Hindlimb muscle (tissue), 1 donor: ENCODE measurements at places on chromosomes 5 and 9. TPM values are rescaled to one million over a fixed set of nuclear protein-coding genes. Genes with fewer than 3 reads are reported as not detected.

The RELL2 gene
- 0.12 TPM for polyA plus RNA-seq

The ANKDD1B gene
- 0.75 TPM for polyA plus RNA-seq

- DNase-seq = no peak
Measured at GRCh38 chr5:17087035-17087434, 130.4 kb upstream of the BASP1 start.

GRCh38 chr5:142375944-142376411, 51.2 kb upstream of the SPRY4 start:
- DNase-seq = no peak

DNA sequence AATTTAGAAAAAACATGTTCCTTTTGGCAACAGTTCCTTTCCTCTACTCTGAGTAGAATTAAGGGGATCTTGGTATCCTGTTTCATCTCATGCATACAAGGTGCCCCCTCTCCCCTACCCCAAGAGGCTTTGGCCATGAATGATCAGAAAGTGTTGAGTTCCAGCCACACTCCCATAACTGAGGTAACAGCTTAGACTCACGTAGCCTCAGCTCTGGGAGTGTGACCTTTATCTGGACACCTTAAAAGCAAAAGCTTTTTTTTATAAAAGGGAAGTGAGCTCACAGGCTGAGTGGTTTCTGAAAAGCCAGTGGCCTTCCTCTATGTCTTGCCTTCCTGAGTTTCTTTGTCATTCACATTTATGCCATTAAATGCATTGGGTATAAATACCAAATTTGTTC, 900 bp upstream of the HAVCR2 start:
- DNase-seq = no peak

DNA sequence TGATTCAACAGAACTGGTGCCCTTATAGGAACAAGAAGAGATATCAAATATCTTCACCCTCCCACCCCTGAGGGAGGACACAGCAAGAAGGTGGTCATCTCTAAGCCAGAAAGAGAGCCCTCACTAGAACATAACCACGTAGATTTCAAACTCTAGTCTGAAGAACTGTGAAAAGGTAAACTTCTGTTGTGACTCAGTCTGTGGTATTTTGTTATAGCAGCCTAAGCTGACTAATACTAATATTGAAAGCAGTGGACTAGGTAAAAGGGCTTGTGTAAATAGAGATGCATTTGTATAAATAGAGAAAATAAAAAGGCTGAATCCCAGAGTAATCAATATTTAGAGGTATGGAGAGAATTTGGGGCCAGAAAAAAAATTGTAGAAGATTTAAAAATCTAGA, 157.6 kb upstream of the CCNH start:
- DNase-seq = no peak

DNA sequence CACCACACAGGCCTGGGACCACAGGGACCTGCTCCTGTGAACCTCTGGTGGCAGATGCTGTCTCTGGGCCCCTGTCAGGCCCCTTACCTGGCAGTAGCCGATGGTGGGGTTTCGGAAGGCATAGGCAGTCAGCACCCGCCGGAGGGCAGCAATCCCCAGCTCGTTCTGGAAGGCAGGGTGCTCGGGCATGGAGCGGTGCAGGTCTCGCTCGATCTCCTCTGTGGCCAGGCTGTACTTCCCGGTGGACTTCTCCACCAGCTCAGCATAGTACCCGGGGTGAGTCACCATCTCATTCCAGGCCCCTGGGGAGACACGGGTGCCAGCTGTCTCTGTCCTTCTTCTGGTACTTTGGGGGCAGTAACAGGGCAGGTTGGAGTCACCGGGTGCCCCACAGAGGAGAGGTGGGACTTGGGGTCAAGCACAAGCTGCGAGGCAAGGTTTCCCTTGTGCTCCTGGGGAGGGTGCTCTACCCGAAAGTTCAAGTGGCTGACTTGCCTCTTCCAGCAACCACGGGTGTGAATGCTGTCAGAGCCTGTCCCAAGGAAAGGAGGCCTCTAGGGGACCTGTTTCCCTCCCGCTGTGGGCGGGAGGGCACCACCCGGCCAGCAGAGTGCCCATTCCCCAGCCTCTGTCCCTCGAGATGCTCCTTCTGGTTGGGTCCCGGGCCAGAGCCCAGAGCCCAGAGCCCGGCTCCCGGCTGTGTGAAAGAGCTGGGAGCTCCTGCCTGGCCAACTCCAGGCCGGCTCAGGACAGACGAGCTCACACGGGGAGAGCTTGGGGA, 19.8 kb upstream of the MRNIP start:
- no peak for DNase-seq

DNA sequence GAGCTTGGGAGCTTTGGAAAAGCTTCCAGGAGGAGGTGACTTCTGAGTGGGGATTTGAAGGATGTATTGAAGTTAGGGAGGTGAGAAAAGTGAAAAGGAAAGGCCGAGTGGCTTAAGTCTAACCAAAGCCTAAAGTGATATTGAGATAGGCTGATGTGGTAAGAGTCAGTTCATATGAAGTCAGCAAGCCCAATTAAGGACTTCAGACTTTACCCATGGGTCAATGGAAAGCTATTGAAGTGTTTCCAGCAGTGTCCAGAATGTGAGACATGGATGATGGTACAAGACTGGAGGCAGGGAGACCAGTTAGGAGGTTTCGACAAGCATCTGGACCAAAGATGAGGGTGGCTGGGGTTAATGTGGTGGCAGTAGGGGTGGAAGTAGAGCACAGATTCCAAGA, 134.3 kb upstream of the WWC1 start:
- DNase-seq = no peak
